ENCODE measurements at places on chromosomes 11 and 22.

DNA sequence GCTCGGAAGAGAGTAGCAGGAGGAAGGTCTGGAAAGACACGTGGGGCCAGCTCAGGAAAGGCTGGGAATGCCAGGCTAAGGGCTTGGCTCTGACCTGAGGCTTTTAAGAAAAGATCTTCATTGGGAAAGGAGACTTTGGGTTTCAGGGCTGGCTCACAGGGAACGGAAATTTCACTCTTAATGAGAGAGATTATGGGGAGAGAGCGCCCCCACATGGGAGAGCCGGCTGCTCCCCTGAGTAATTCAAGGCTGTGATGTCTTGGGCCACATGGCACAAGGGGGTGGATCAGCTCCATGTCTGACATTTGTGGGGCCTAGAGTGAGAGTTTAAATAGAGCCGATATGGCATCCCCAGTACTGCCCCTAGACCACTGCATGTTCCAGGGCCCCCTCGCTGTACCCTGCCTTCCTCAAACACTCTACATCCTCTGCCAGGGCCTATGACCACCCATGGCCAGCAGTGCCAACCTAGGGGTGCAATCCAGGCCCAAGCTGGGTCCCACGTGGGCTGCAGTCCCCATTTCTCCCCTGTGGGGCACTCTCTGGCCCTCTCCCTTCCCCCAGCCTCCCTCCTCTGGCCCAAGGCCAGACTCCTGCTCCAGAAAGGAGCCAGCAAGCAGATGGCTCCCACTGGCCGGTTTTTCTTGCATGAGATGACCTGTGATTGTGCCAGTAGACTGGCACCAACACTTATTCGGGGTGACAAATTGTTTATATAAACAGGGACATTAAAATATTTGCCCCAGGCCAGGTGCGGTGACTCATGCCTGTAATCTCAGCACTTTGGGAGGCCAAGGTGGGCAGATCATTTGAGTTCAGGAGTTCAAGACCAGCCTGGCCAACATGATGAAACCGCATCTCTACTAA is 75.2 kb downstream of the ISX start:
- no peak for DNase-seq

DNA sequence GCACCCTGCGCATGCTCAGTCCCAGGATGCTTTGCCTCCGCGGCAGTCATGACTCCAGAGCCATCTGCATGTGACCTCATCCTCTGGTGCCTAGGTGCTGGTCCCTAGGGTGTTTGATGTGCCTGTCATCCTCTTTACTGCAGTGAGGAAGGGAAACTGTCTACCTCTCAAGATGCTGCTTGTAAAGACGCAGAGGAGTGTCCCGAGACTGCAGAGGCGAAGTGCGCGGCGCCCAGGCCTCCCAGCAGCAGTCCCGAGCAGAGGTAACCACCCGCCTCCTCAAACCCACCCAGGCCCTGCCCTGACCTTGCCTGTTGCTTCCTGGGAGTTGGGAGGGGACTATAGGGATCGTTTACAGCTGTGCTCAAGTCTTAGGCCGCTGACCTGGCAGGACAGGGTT is 74.6 kb upstream of the GAL start:
- no peak for DNase-seq

- no peak for DNase-seq
These were observed 14.9 kb upstream of the SEC14L3 start for GRCh38 chr22:30486661-30487115.

DNA sequence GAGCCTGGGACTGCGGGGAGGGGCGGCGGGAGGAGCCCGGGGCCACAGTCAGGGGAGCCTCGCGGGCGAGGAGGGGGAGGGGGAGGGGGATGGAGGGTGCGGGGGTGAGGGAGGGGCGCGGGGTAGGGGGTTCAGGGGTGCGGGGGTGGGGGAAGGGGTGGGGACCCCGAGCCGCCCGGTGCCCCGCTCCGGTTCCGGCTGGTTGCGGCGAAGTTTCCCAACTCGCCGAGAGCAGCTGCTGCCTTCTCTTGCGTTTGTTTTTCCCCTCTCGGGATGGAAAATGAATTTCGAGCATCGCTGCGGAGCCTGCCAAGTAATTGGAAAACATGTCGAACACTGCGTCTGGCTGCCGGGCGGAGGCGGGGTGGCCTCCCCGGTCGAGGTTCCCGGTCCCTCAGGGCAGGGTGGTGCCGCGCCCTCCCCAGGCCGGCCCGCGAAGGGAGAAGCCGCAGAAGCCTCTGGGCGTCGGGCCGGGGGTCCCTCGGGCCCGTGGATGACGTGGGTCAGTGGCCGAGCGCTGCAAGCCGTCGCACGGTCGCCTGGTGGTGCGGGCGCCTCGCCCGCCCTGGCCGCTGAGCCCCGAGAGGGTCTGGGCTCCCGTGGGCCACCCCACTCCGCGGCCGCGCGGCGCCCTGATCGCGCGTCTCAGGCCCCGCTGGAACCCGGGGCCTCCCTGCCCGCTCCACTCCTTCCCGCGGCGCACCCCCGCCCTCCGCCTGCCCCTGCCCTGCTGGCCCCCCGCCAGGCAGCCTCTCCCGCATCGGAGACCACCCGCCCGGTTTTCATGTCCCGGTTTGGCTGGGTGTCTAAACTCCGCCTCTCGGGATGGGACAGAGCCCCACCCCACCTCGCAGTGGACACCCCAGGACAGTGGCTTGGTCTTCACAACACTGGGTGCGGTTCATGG is 12.1 kb downstream of the SPATA19 start:
- DNase-seq = no peak

- no peak for DNase-seq
These were observed 1.3 kb upstream of the SCUBE1 start for GRCh38 chr22:43344520-43344787.

GRCh38 chr22:39666495-39666894 is 95.9 kb downstream of the CACNA1I start:
- no peak for DNase-seq

DNA sequence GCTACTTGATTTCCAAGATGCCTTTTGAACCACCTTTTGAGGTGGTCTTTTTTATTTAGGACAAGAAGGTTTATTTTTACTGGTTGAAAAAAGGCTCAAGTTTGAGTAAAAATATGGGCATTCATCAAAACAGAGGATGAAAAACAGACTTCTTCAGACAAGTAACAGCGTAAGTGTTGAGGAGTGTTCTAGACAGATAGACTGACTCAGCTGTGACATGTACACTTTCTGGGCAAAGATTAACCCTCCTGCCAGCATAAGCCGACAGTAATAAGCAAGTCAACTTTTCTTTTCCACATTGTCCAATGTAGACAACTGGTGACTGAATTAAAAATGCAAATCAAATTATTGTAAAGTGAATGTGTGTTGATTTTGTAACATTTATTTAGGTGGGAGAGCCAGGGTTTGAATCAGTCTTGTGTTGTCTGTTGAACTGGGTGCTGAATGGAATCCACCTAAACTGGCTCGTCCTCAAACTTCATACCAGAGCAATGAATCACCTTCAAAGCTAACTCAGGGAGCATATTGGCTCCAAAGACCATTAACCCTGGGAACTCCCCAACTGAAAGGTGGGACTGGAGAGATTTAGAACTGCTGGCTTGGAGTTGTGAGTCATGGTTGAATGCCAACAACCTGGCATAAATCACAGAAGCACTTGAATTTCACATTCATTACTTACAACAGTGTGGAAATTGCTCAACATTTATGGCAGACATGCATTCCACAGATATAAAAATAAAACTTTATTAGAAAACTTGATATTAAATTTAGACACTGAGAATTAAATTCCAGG is 377.0 kb downstream of the ETS1 start:
- DNase-seq = no peak

DNA sequence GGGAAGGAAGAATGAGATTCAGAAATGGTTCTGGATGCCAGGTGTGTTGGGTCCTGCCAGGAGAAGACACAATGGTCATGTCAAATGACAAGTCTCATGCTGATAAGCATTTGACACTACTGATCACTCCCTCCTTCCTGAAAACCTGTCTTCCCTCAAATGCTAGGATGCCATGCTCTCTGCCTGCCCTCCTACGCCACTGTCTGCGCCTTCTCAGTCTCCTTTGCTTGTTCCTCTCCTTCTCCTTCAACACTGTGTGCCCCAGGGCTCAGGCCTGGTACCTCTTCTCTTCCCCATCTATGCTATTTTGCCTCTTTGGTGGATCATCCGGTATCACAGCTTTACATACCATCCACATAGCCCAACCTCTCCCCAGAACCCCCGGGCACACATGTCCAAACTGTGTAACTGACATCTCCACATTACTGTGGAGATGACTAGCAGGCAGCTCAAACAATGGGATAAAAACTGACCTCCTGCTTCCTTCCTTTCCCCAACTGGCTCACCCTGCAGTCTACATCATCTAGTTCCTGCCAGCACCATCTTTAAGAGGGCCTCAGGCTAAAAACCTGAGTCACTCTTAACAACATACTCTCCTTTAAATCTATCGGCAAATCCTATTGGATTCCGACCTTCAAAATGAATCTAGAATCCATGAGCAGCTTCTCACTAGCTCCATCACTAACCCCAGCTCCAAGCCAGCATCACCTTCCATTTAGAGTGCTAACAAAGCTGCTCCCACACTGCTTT is 8.2 kb downstream of the AP1B1 start:
- DNase-seq = no peak

- DNase-seq = no peak
These were observed 69.7 kb upstream of the GRK3 start for GRCh38 chr22:25494774-25495173.

GRCh38 chr22:33807470-33807869 is 112.8 kb downstream of the LARGE1 start:
- DNase-seq = no peak
